Stimulated activated CD4-positive, alpha-beta T cell treated with anti-CD3 and anti-CD28 coated beads, Interleukin-15, amount 100 ng/mL, for 24 hours (primary cell): ENCODE measurements at places on chromosomes 3 and 15.
A peak's percentile ranks its signal among the peaks of the same experiment; 100 is the strongest.

DNA sequence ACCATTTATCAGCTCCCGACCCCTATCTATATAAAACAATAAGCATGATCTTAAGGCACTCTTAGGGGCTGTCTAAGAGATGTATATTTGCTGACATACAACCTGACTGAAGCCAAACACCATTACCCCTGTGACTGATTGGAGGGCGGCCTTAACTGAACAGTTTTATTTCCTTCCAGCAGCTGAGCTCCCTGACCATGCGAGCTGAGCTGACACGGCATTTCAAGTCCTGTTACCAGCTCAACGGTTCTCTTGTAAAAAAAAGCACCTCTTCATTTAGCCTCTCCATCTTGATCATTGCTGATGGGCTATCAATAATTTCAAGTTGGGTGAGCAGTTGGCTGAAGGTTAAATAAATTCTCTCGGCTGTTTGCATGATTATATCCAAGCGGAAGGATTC lies 33.4 kb upstream of the BNIP2 start:
- no peak for DNase-seq

- no peak for DNase-seq
Measured at GRCh38 chr3:103829723-103830326, 1395.0 kb downstream of the ZPLD1 start.

- peak; percentile 35 for DNase-seq
Measured at GRCh38 chr3:45113625-45114050, 32.5 kb downstream of the CDCP1 start.

DNA sequence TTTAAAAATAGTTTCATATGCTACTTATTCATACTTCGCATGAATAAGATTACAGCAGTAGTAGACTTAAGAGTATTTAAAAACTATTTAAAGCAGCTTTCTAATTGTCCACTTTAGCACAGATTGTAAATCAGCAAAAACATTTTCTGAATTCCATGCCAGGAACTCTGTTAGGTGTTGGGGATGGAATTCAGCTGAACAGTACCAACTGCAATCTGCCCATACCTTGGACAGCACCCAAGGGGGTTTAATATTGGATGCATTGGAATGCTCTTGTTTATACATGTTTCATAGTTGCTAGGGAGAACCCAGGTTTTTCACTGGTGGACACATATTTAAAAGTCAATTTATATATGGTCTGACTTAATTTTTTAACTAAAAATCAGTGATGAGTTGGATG lies 74.8 kb downstream of the PPM1L start:
- no peak for DNase-seq

GRCh38 chr3:4472766-4473165 lies 5.7 kb upstream of the SUMF1 start:
- no peak for DNase-seq

- DNase-seq: no peak
Measured at GRCh38 chr15:60352525-60352924, 45.3 kb downstream of the ANXA2 start.

DNA sequence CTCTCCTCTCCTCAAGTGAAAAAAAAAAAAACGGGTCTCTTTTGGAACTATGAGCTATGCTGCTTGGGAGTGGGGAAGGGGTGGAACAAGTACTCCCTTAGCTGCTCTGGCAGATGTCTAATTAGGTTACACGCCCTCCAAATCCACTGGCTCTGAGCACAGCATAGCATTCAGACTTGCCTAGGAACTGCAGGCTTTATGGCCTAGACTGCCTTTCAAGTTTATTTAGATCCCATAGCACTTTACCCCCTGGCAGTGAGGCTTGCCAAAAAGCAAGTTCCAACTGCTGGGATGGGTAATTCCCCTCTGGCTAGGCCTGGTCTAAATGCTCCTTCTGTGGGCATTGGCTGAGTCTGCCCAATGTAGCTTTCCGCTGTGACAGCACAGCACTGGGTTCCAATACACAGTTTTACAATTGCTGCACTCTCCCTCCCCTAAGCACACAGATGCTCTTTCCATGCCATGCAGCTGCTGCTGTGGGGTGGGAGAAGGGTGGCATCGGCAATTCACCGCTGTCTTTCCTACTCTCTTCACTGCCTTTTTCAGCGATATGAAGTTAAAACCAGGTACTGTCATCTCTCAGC lies 152.8 kb downstream of the KCNAB1 start:
- no peak for DNase-seq

GRCh38 chr3:142272200-142272891 lies 47.0 kb upstream of the GK5 start:
- no peak for DNase-seq

- peak; percentile 19 for DNase-seq
Measured at GRCh38 chr3:78659386-78659987, 1108.3 kb downstream of the ROBO1 start.

GRCh38 chr15:69290346-69291164 lies 8.2 kb upstream of the PAQR5 start:
- DNase-seq: no peak

- no peak for DNase-seq
Measured at GRCh38 chr3:124837730-124838186, 49.4 kb downstream of the ITGB5 start.

DNA sequence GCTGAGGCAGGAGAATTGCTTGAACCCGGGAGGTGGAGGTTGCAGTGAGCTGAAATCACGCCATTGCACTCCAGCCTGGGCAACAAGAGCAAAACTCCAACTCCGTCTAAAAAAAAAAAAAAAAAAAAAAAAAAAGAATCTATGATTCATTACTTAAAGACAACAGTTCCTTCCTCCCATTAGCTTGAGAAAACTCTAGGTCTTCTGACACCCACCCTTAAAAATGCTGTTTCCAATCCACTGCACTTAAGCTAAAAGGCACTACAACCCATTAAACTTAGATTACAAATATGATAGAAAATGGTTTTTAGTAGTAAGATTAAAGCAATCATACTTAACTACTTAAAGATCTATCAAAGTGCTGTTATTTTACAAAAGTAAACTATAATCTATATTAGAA lies 40.0 kb upstream of the BHLHE40 start:
- DNase-seq: no peak

GRCh38 chr3:12345141-12345561 lies 56.3 kb downstream of the PPARG start:
- DNase-seq: no peak

DNA sequence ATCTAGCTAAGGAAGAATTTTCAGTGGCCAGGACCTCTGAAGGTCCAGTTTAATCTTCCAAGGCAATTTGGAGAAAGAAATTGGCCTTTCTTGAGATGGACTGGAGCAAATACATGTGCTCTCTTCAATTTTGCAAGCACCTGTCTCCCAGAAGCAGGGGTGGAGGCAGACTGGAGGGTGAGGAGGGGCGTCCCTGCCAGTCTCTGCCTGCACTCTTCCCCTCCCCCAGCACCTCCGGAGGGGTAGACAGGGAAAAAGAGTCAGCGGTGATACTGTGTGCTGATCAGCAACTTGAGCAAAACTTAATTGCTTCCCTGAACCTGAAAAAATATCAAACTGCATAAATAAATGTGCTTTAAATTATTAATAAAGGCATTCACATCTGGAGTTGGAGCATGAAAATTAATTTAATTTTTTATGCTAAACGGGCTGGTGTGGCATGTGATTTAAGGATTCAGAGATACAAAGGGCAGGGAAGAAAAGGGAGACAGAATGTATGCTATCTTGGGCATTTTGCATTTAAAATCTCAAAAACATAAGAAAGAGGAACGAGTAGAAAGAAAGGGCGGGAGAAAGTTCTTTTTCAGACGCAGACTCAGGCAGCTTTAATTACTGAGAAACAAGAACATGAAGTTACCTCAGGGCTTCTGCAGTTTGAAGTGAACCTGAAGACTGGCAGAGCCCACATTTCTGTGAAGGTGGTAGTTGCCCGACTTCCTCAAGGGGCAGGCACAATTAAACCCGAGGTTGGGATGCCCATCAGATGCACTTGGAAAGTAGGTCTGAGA lies 319.7 kb downstream of the UACA start:
- no peak for DNase-seq

DNA sequence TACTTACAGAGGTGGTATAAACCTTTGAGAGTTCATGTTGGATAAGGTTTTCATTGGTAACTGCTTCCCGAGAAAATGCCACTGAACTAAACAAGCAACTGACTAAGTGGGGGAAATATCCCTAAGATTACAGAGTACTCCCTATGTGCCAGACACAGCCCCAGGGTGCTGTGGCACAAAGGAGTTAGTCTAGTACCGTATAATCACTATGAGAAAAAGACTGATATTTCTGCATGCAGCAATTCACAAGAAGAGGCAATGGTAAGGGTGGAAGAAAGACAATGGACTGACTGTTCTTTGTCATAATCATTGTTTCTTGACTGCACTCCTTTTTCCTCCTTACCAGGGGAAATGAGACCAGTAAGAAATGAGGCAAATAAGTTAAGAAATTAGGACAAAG lies 20.0 kb upstream of the SLC25A26 start:
- DNase-seq: no peak

- DNase-seq: no peak
Measured at GRCh38 chr3:25281732-25282126, 146.3 kb upstream of the RARB start.

DNA sequence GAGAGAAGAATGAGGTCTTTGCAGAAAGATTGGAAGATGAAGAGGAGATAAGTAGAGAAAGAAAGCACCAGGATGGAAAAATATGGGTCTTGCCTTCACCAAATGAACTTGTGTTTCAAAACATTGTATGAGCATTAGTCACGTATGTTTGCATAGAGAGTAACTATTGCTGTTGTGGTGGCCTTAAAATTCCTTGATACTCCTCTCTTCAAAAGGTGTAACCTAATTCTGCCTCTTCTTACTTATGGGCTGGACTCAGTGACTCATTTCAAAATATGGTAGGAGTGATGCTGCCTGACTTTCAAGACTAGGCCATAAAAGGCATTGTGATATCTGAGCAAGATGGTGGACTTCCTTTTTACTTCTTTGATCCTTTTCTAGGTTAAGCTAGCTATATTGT lies 228.7 kb upstream of the ZNF385D start:
- DNase-seq: no peak

DNA sequence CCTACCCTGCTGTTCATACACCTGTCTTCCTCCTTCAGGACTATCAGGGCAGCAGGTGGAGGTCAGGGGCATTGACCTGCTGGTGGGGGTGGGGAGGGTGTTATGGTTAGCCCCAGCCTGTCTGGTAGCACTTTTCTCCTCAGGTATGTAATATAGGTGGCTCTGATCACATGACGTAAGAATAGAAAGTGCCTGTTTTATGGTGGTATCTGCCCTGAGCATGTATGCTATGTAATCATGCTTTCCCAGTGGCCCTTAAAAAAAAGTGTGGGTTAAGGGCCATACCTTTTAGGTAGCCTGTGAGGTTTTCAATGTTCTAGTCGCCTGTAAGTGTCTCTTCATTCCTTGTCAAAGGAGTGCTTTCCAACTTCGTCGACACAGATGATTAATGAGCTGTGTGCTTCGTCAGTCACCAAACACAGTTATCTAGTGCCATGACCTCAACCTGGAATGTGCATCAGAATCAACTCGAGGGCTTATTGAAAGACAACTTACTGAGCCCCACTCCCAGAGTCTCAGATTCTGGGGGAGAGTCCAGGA lies 86.3 kb downstream of the KLHL25 start:
- no peak for DNase-seq

GRCh38 chr15:94269954-94270353 lies 38.6 kb downstream of the MCTP2 start:
- no peak for DNase-seq

DNA sequence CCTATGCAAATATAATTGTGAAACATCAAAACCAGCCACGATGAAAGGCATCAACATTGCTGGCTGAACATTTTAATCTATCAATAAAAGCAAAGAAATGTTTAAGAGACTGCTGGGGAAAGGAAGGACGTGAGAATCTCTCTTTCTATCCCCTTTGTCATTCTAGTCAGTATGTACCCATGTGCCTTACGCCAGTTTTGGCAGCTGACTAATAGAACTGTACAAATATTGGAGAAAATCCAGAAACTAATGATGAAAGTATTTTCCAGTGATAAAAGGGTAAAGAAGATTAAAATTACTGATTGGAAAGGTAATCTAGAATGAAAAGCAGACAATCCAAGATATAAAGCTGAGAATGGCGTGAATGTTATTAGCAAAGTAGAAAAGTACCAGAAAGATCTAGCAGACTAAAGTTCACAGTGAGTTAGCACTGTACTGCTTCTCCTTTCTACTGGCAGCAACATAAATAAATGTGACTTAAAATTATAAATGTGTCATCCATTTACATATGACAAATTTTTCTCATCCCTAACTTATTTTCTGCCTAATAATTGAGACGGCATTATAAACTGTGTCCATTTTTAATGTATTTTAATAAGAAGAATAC lies 401.9 kb upstream of the CNTN4 start:
- no peak for DNase-seq

- no peak for DNase-seq
Measured at GRCh38 chr3:116118475-116119169, 326.7 kb downstream of the LSAMP start.

DNA sequence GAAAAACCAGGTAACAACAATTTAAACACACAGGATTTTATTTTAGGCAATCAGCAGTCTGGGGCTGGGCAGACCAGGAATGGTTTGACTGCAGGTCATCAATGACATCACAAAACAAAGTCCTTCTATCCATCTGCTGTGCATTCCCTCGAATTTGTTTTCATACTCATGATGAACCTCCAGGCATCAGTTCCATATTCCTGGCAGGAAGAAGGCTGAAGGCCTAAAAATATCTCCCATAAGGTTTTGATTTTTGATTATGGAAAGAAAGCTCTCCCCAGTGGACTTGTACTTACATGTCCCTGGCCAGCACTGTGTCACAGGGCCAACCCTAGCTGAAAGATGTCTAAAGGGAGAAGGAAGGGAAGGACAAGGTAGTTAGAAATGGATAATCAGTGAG lies 107.4 kb downstream of the PEAK1 start:
- no peak for DNase-seq

DNA sequence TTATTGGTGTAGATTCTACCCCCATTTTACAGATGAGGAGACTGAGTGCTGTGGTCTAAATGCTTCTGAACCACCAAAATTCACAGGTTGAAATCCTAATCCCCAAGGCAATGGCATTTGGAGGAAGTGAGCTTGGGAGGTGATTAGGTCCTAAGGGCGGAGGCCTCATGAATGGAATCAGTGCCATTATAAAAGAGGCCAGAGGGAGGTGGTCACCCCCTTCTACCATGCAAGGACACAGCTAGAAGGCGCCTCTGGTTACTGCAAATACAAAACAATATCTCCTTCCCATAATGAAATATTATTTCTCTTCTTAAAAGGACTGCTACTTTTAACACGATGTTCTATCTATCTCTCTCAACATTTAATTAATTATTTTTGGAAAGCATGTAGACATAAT lies 223.5 kb downstream of the NEK10 start:
- DNase-seq: no peak

- no peak for DNase-seq
Measured at GRCh38 chr3:161233557-161233956, 12.4 kb downstream of the NMD3 start.

DNA sequence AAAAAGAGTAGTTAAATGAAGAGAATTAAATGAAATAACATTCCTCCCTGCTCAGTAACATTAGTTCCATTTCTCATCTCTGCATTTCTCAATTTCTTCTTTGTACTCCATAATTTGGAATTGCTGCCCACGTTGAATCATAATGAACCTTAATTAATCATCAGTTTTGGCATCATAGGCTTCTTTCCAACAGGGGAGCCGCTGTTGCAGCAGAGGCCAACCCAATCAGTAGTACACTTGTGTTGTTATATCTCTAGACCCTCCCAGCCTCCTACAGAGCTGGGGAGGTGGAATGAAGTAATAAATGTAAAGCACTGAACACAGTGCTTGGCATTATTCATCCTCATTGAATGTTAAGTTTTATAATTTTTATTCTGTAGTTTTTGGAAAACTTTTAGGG lies 240.7 kb downstream of the CHST2 start:
- no peak for DNase-seq

- no peak for DNase-seq
Measured at GRCh38 chr3:25820366-25820765, 30.5 kb downstream of the OXSM start.
